ENCODE measurements at places on chromosomes 1 and 21. TPM values are rescaled to one million over a fixed set of nuclear protein-coding genes. Genes with fewer than 3 reads are reported as not detected.

The B4GALT2 gene
- total RNA-seq, result 114 TPM

The ATP6V1G3 gene
- 12.7 TPM for total RNA-seq

The TMEM240 gene
- not detected for total RNA-seq

The CFAP126 gene
- not detected for total RNA-seq

The TAF1A gene
- total RNA-seq, result 29.2 TPM

GRCh38 chr1:240539769-240540414, 72.1 kb downstream of the GREM2 start:
- DNase-seq, result no peak

DNA sequence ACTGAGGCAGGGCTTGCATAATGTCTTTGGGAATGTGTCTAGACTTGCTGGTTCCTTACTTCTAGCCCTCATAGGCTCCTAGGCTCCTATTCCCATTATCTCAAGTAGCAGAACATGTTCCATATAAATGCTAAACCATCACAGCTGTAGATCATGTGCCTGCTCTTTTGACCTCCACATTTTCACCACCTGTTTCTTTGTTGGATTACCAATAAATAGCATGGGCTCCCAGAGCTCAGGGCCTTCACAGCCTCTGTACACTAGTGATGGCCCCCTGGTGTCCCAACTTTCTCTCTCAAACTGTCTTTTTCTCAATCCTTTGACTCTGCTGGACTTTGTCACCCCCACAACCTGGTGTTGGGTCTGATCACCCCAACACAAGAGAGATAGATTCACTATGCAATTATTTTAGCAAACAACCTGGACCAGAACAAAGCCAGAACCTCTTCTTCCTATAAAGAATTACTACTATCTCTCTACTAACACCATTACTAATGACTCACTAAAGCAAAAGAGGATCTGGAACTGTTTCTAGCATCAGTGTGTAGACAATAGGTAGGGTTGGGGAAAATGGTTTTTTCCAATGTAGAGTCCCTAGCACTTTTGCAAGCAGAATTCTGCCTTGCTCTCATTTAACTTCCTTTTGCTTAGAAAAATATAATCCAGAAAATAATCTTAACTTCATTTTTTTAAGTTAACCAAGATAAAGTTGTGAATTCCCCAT, 51.7 kb downstream of the WLS start:
- DNase-seq, result no peak

The KCNE2 gene
- total RNA-seq, result not detected

The CELA2B gene
- not detected for total RNA-seq

- no peak for DNase-seq
Observed at GRCh38 chr1:1915911-1916840, 1.1 kb downstream of the CALML6 start.

DNA sequence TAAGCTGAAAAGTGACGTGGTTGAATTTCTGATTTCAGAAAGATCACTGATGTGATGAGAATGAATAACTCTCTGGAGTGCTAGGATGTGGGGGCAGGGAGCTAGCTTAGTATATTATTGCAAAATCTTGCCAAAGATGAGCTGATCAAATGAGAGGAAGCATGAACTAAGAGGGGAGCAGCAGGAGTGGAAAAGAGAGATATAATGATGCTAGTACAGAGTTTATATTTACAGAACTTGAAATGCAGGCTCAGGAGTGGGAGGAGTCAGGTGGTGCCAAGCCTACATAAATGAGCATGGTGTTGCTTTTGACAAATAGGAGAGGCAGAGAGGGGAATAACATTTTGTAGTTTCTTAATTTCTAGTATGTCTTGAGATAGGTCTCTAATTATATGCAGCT, 38.1 kb upstream of the NBL1 start:
- no peak for DNase-seq

The HAO2 gene
- not detected for total RNA-seq

The PIGR gene
- not detected for total RNA-seq

DNA sequence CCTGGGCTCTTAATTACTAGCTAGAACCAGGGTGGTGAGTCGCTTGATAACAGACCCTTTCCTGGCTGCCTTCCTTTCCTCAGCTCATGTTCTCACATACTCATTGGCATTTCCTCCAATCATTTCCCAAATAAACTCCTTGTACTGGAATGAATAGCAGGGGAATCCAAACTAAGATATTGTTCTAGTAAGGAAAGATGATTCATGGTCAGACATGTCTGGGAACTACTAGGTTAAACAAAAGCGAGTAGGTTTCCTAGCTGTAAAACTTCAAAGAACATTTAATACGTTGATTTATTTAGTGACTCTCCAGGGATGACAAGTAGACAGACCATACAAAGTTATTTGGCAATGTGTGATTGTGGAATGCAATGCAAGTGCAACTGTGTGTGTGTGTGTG, 121.2 kb upstream of the KCNJ6 start:
- peak; percentile 69 for DNase-seq

The S100A1 gene
- 0.46 TPM for total RNA-seq
